ENCODE measurements at places on chromosomes 2 and 18.

DNA sequence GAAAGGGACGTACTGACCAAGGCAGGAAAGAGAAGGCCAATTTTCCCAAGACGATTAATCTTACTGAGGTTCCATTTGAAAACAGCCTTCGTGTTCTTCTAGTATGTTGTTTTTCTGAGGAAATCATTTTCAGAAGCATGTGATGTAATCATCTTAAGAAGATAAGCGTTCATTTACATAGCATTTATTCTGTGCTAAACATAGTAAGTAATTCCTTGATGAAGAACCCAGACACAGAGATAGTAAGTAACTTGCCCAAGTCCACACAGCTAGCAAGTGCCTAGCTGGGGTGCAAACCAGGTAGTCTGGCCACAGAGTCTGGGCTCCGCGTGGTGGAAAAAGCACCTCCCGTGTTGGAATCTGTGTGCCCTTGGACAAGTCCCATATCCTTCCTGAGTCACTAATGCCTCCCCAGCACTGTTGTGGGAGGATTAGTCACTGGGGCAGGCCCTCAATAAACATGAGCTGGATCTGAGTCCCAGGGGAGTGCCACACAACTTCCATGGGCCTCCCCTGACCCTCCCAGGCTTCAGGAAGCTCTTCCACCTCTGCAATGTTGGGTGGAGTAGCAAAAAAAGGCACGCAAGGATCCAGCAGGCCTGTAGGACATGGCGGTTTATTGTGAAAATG lies 26.9 kb upstream of the ASAP2 start:
- no peaks in the 10 kb centered on the region for H3K4me1 ChIP-seq
- H3K27ac ChIP-seq = no peak overlapping the region
- no peak for DNase-seq
- H3K36me3 ChIP-seq = peaks cover 3% of the 10 kb centered on the region

DNA sequence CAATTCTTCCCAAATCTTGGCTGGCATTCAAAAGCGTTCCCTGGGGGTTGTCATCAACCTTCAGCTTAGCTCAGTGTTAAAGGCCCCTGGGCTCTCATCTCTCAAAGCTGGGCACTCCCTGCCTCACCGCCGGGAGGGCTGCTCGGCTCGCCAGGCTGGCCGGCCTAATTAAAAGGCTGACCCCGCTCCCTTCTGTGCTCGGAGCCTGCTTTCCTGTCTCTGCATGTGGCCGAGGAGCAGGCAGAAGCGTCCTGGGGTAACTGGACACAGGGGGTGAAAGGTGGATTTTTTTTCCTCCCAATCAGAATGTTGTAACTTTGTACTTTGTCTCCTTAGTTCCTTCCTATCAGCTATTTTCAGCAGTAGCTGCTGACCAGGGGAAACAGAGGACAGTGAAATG lies 231.1 kb downstream of the GBX2 start:
- peaks cover 12% of the 10 kb centered on the region for H3K27me3 ChIP-seq
- H3K36me3 ChIP-seq = peaks cover 9% of the 10 kb centered on the region
- no peak for DNase-seq
- no peak overlapping the region for H3K4me3 ChIP-seq
- no peaks in the 10 kb centered on the region for H3K4me1 ChIP-seq
- no peak overlapping the region for H3K27ac ChIP-seq

- no peak for DNase-seq
- H3K27me3 ChIP-seq = no peaks in the 10 kb centered on the region
- H3K36me3 ChIP-seq = no peaks in the 10 kb centered on the region
- H3K27ac ChIP-seq = no peak overlapping the region
- H3K4me1 ChIP-seq = no peaks in the 10 kb centered on the region
Observed at GRCh38 chr2:140621583-140622362, 1509.0 kb downstream of the LRP1B start.

- peaks cover 34% of the 10 kb centered on the region for H3K4me1 ChIP-seq
- no peak overlapping the region for H3K4me3 ChIP-seq
- no peak for DNase-seq
- H3K36me3 ChIP-seq = no peaks in the 10 kb centered on the region
- no peak overlapping the region for H3K27ac ChIP-seq
Observed at GRCh38 chr2:120251078-120251477, 1.6 kb upstream of the RALB start.

GRCh38 chr2:172516299-172516698 lies 39.6 kb upstream of the PDK1 start:
- H3K4me1 ChIP-seq = peaks cover 23% of the 10 kb centered on the region
- no peak for DNase-seq
- H3K27ac ChIP-seq = no peak overlapping the region
- no peak overlapping the region for H3K4me3 ChIP-seq
- H3K36me3 ChIP-seq = peaks cover 41% of the 10 kb centered on the region

DNA sequence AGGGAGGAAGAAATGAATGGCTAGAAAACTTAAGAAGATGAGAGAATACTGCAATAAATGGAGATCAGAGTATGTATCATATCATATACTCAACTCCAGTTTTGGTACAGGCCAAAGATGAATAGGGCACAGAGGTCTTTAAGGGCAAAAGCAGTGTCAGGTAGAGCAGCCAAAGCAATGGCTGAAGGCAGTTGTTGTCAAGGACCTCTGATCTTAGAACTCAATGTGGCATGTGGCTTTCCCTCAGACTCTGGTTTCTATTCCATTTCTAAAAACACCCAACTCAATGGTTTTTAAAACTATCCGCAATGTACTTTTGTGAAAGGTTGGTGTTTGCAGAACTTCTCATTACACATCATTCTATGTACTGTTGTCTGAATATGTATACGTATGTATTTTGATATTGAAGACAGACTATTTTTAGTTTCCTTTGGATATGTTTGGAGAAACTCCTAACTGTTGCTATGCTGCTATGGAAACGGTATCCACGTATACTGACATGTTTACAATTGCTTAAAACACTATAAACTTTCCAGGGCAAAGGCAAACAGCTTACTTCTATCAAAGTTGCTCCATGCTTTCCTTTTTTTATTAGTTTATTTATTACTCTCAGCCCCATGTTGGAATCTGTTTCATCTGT lies 58.1 kb upstream of the PELI1 start:
- H3K27ac ChIP-seq = no peak overlapping the region
- H3K4me3 ChIP-seq = no peak overlapping the region
- H3K36me3 ChIP-seq = no peaks in the 10 kb centered on the region
- peaks cover 62% of the 10 kb centered on the region for H3K4me1 ChIP-seq
- H3K27me3 ChIP-seq = no peaks in the 10 kb centered on the region

DNA sequence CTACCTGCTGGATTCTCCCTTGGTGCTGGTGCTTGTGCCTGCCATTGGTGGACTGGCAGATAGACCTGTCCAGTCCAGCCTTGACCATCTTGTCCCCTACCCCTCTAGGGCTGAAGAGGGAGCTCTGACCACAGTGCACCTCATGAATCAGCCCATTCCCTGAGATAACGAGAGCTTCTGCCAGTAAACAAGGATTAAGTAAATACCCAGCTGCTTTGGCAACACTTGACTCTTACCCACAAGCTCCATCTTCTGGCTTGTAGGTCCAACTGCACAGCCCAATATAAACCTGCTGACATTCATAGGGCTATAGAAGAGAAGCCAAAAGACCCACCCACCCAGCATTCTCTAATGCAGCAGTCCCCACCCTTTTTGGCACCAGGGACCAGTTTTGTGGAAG lies 186.4 kb downstream of the PIK3C3 start:
- peaks cover 2% of the 10 kb centered on the region for H3K27me3 ChIP-seq
- no peaks in the 10 kb centered on the region for H3K4me1 ChIP-seq
- H3K27ac ChIP-seq = no peak overlapping the region
- no peak for DNase-seq
- H3K36me3 ChIP-seq = peaks cover 13% of the 10 kb centered on the region
- H3K4me3 ChIP-seq = no peak overlapping the region

GRCh38 chr2:233367586-233367985 lies 13.3 kb downstream of the DGKD start:
- H3K27ac ChIP-seq = peak overlapping the region; percentile 27
- peaks cover 32% of the 10 kb centered on the region for H3K4me1 ChIP-seq
- H3K4me3 ChIP-seq = no peak overlapping the region
- H3K27me3 ChIP-seq = no peaks in the 10 kb centered on the region

DNA sequence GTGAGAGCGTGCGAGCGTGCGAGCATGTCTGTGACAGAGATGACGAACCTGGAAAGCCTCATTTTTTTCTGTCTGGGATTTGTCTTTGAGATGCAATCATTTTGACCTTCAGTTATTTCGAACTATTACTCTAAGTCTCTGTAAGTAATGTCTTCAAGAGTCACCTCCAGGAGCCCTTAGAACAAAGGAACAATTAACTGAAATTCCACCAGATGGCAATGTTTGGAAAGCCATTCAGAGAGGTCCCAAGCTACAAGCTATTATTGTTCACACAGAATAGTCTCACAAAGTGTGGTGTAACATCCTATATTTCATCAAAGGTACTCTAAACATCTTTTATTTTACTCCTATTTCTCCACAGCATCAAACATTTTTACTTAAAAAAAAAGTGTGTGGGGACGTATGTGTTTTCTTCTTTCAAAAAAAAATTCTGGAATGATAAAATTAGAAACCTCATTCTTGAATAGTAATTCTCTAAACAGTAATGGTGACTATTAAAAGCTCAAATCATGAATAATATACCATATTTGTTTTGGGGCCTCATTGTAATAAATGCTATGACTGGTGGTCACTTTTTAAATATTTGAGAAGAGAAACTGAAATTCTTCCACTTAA lies 35.1 kb upstream of the MAPRE2 start:
- H3K4me3 ChIP-seq = no peak overlapping the region
- DNase-seq = no peak
- H3K4me1 ChIP-seq = no peaks in the 10 kb centered on the region
- no peak overlapping the region for H3K27ac ChIP-seq

- no peaks in the 10 kb centered on the region for H3K36me3 ChIP-seq
- no peak overlapping the region for H3K27ac ChIP-seq
- H3K4me3 ChIP-seq = no peak overlapping the region
- H3K4me1 ChIP-seq = peaks cover 43% of the 10 kb centered on the region
- no peak for DNase-seq
- H3K27me3 ChIP-seq = peaks cover 3% of the 10 kb centered on the region
Observed at GRCh38 chr2:111058264-111058663, 62.5 kb upstream of the BCL2L11 start.

- no peaks in the 10 kb centered on the region for H3K36me3 ChIP-seq
- H3K4me1 ChIP-seq = no peaks in the 10 kb centered on the region
- DNase-seq = no peak
- H3K27me3 ChIP-seq = peaks cover 28% of the 10 kb centered on the region
Observed at GRCh38 chr2:238997137-238997390, 149.2 kb downstream of the TWIST2 start.
